ENCODE measurements at places on chromosomes 4 and X.

DNA sequence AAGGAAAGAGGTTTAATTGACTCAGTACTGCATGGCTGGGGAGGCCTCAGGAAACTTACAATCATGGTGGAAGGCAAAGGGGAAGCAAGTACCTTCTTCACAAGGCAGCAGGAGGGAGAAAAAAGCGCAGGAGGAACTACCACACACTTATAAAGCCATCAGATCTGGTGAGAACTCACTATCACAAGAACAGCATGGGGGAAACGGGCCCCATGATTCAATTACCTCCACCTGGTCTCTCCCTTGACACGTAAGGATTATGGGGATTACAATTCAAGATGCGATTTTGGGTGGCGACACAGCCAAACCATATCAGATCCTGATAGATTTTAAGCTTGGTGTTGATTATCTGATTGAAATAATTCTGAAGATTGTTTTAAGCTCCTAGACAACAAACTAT, 218.7 kb downstream of the CBR4 start:
- no peak for DNase-seq

DNA sequence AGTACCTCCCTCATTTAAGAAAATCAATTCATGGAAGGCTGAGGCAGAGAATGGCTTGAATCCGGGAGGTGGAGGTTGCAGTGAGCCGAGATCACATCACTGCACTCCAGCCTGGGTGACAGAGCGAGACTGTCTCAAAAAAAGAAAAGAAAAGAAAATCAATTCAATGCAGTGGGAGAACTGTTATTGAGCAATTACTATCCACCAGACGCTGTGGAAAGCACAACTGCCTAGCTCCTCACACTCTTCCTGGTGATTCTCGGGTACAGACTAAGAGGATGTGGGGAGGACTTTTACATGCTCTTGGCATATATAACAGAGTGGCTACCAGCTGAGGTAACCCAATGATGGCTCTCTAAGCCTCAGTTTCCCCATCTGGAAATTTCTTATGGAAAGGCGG, 2.7 kb upstream of the TMSB4X start:
- DNase-seq: no peak

GRCh38 chr4:20376070-20376469, 124.4 kb downstream of the SLIT2 start:
- no peak for DNase-seq

- no peak for DNase-seq
These were observed 707 bp upstream of the UNC5C start for GRCh38 chr4:95549246-95550114.

- DNase-seq: no peak
These were observed 94.1 kb downstream of the IL1RAPL2 start for GRCh38 chrX:104660092-104660491.

DNA sequence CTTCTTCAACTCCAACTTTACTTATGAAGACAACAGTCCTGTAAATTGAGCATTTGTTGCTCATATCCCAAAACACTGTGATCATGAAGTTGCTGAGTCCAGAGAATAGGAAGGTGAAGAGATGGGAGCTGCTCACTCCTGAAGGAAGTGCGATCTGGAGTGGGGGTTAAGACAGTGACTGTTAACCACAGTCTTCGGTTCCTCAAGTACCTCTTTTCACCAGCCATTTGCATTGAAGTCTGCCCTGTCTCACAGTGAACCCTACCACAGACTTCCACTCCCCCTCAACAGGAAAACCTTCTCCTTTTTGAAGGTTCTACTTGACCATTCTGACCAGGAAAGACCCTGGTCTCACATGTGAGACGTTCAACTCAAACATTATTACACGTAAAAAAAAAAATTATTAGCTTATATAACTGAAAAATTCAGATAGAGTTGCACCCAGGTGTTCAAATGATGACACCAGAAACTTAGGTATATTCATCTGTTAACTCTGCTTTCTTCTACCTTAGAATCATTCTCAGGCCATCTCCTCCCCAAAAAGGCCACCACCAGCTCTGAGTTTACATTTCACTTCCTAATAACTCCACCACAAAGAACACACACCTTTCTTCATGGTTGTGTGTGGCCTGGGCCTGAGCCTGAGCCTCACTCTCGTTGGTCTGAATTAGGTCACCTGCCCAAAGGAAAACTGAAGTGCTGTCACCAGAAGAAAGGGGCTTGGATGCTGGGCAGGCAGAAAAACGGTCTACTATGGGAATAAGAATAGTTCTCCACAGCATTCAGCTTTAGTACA, 199.2 kb downstream of the DCTD start:
- no peak for DNase-seq

DNA sequence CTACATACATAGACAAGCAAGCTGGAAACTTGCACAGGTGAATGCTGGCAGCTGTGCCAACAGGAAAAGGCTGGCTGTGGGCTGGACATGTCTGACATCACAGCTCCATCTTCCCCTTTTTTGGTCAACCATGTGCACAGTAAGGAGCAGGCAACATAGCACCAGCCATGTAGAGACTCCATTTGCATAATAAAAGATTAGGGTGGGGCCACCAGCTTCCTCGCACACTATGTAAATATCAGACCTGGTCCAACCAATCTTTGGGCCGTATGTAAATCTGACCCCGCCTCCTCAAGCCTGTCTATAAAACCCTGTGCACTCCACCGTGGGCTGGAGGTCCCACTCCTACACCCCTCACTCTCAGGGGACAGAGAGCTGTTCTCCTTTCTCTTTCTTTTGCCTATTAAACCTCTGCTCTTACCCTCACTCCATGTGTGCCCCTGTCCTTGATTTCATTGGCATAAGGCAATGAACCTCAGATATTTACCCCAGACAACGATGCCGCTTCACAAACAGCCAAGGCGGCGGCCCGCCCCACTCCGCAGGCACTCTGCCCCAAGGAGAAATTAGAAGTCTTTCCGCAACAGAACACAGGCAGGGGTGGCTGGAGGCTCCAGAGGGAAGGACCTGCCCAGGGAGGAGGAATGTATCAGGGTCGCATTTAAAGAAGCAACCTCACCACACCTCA, 862.2 kb downstream of the TRIML1 start:
- DNase-seq: no peak

- DNase-seq: no peak
These were observed 1.3 kb upstream of the ZNF141 start for GRCh38 chr4:336099-336892.

- DNase-seq: no peak
These were observed 1301.9 kb downstream of the PCDH7 start for GRCh38 chr4:32022071-32022470.

- no peak for DNase-seq
These were observed 131.1 kb upstream of the SCML1 start for GRCh38 chrX:17606231-17606630.

DNA sequence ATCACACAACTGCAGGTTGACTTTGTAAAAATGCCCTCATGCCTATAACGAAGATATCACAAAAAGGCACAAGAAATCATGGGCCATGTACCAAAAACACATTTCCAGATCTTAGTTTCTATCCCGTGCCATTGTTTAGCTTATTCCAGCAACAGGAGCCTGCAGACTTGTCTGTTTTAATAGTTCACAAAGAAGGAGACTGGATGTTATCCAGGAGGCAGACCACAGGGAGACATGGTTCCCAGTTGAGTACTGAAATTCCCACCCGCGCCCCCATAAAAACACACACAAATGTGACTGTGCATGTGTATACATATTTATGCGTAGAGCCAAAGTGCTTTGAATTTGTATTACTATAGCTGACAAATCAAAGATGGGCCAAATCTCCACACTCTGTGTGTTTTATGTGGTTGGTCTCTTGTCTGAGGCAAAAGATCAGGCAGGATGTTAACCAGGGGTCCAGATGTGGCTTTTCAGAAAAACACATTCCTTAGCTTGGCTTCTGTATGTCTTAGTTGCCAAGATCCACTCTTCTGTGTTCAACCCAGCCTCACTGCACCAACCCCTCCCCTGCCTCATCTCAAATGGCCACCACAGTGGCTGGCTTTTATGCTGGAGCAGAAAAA, 469.2 kb upstream of the DIPK2B start:
- no peak for DNase-seq

DNA sequence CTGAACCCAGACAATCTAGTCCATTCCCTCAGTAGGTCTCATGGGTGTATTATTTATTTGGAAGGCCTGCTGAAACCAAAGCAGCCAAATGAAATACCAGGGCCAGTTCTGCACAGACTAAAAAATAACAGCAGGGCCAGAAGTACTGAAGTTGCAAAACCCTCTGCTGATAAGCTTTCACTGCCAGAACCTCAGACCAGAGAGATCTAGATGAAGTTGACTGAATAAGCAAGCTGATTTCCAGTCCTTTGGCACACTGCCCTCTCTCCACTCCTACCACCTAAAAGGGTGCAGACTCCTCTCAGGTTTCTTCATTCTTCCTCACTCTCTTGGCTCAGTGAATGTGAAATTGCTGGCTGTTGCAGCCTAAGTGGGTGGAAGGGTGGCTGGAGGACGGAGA, 276.7 kb upstream of the KLF3 start:
- no peak for DNase-seq

DNA sequence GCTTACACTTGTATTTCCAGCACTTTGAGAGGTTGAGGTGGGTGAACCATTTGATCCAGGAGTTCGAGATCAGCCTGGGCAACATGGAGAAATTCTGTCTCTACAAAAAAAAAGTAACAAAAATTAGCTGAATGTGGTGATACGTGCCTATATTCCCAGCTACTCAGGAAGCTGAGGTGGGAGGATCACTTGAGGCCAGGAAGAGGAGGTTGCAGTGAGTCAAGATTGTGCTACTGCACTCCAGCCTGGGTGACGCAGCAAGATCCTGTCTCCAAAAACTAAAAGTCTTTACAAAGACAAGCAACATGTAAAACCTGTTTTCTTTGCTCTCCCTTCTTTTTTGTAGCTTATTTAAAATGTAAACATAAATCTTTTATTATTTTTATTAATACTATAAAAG, 1156.1 kb downstream of the FAT4 start:
- DNase-seq: no peak

GRCh38 chr4:137156054-137156453, 376.2 kb downstream of the PCDH18 start:
- DNase-seq: no peak

DNA sequence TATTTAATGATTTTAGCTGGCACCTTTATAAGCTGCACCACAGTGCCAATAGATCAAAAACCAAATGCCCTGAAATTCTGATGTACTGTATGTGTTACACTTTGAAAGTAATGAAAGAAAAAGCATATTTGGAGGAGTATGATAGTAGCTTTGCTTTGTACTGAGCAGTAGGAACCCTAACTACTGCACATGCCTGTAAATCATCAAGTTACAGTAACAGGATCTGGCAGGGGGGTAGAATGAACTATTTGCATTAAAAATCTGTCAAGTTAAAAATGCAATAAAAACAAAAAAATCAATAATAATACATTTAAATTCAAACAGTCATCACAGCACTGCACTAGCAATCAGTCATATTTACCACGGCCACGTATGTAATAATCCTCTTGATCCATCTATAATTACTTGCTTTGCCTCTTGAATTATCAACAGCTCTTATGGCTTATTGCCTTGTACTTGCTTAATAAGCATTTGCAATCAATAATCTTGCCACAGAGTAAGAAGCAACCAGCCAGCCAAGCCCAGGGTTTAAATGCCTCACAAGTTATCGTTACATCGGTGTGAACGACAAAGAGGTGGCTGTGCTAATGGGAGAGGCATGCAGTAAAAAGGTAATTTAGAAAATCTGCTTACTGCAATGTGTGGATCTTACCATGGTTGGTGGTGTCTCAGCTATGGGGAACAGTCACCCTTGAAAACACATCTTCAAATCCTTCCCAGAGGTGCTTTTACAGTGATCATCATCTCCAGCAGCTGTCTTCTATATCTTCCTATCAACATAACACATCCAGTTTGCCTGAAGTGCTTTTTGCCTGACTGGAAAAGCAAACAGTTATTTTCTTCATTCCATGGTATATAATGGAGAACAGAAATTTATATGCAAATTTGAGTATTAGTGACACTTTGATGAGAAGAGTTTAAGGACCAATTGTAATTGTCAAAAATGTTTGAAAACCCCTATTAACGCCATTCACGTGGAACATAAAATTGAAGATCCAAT, 1812.1 kb upstream of the ADGRL3 start:
- no peak for DNase-seq

GRCh38 chr4:161287678-161288352, 876.0 kb downstream of the FSTL5 start:
- DNase-seq: no peak

DNA sequence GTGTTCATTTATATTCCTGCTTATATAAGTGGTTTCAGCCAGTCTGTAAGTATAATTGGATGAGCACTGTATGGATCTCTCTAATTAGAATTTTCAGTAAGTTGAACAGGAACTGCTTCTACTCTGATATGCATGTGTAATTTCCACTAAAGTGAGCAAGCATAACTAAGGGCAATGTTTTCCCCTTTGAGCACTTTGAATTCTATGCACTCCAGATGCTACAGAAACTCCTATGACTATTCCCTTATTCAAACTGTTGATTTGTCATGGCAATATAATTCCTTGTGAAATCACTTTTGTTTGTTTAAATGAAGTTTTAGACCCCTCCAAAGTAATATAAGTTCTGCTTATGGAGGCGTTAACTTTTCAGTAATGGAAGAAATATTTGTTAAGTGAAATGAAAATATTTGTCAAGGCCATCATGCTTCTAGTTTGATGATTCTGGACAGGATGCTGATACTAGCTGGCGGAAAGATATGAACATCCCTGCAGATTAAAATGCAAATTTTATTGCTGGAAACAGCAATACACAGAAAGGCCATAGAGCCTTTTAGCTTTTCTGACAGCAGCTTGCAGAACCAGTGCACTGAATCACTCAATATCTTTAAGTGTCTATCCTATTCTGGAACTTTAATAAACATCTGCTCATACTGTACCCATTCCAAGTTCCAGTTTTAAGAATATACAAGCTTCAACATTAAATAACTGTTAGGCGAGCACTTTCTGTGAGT, 1460.8 kb downstream of the RAPGEF2 start:
- no peak for DNase-seq

DNA sequence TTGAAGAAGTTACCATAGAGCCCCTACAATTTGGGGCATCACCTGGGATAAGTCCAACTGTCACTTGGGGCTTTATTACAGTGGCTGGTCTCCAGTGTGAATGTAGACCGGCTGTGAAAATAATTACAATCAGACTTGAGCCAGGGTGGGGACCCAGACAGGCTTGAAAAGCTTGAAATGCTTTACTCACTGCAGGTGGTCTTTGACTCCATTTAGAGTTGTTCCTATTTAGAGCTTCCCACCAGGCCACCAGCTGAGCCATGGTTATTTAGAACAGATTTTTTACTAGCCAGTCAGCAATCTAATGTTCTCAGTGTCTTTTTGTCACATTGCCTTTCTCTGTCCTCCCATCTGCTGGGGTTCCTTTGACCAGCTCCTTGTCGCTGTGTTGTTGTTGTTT, 5.7 kb downstream of the ARHGAP10 start:
- DNase-seq: no peak

DNA sequence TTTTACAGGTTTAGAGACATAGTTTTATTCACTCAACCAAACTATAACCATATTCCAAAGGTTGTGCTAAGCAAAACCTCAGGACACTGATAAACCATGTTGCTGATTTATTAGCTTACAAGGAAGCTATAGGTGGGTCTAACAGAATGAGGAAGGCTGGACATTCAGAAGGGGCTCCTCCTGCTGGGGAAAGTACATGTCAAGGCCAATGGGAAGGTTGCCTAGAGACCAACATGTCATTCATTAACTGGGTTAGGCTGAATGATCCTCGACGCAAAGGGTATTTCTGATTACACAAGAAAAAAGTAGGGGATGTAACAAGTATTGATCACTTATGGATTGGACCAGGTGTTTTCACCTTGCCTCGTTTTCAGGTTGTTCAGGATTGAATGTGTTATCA, 30.3 kb downstream of the SLC10A6 start:
- no peak for DNase-seq
